ENCODE measurements at places on chromosomes 2 and 18.

- peak; percentile 55 for DNase-seq
These were observed 49.5 kb downstream of the KCNE4 start for GRCh38 chr2:223101340-223102039.

DNA sequence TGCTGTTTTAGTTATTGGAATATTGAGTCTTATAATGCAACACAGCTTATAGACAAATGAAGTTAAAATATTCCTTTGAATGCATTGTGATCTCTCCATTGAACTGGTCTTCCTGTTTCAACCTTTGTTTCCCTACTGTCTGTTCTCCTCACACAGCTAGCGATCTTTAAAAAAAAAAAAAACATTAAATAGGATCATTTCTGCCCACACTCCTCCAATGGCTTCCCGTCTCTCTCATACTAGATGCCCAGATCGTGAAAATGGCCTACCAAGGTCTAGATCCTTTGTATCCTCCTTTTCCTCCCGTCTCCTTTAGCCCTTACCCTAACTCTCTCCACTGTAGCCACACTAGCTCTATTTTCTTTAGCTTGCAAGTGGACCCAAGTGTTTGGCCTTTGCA lies 2.4 kb downstream of the FAM171B start:
- DNase-seq, result no peak

DNA sequence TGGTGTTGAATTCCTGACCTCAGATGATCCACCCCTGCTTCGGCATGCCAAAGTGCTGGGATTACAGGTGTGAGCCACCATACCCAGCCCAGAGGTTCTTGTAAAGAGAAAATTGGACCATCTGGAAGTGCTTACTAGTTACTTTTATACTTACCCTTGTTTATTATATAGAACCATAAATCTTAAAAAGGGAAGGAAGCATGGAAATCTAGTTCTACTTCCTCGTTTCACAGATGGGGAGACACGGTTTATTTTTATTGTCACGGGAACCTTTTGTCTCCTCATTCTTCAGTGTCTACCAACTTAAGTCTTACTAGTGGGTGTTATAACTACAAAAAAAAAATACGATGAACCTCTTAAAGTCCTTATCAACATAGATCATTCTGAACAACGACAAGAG lies 45.8 kb upstream of the PDK1 start:
- no peak for DNase-seq

GRCh38 chr2:881204-881918 lies 69.3 kb upstream of the SNTG2 start:
- DNase-seq, result no peak

DNA sequence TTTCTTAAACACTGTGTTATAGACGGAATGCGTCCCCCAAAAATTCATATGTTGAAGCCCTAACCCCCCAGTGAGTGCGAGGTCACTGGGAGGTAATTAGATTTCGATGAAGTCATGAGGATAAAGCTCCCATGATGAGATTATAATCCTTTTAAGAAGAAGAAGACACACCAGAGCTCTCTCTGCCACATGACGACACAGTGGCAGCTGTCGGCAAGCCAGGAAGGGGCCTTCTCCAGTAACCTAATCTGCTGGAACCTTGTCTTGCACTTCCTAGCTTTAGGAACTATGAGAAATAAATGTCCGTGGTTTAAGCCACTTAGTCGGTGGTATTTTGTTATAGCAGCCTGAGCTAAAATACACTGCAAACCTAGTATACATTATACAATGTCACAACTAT lies 12.3 kb downstream of the TMEM237 start:
- no peak for DNase-seq

- no peak for DNase-seq
These were observed 8.3 kb upstream of the DNAH7 start for GRCh38 chr2:196076778-196077568.

DNA sequence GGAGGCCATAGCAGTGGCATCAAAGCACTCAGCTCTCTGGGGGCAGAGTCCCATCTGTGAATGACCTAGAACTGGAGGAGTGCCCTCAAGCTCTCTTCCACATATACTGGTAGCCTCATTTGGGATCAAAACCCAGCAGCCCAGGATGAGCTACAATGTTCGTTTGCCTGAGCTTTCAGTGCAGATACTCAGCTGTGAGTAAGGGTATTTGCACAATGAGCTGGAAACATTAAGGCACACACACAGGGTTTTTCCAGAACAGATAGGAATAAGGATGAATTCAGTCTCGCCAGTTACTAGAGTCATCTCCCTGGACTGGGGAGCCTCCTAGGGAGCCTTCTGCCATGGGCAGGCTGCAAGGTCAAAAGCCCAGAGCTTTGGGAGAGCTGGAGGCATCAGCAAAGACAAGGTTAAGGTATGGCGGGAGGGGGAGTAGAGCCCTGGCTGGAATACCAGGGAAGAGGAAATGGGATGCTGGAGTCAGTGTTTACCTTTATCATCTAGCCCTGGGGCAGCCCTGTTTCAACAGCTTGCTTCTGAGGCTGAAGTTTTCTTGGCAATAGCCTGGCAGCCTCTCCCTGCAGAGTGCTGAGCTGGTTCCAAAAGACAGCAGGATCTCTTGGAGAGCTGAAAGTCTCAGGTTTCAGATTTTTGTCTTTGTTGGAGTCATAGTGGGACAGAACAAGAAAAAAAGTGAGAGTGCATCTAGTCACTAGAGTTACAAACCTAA lies 187.7 kb downstream of the LOXHD1 start:
- peak; percentile 77 for DNase-seq

DNA sequence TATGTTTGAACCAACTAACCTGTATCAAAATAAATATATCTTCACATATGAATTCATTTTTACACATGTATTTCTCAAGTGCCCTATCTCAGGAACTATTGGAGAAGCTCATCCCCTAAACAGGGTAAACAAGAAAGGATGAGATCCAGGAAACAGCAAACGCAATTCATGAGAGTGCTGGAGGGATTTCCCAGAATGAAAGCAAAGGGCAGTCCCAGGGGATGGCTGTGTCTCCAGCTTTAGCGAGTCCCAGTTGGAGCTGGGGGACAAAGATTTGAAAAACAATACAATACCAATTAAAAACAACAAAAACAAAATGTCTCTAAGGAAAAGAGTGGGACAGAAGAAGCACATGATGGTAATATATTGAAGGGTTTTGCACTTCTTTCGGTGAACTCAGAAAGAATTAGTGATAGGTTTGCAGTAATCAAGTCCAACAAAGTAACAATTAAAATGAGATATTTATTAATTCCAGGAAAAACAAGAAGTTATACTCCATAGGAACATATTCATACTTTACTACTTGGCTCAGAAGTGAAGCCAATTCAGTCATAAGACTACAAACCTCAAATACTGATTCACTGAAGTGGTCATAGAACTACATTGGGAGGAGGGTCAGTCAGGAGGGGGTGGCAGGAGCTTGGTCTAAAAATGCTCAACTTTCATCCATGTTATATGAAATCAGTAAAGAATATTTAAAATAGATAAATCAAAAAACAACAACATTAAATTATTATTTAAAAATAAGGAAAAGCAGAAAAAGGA lies 73.1 kb upstream of the PDE1A start:
- no peak for DNase-seq

GRCh38 chr18:27666016-27666415 lies 480.9 kb upstream of the CHST9 start:
- DNase-seq, result no peak

DNA sequence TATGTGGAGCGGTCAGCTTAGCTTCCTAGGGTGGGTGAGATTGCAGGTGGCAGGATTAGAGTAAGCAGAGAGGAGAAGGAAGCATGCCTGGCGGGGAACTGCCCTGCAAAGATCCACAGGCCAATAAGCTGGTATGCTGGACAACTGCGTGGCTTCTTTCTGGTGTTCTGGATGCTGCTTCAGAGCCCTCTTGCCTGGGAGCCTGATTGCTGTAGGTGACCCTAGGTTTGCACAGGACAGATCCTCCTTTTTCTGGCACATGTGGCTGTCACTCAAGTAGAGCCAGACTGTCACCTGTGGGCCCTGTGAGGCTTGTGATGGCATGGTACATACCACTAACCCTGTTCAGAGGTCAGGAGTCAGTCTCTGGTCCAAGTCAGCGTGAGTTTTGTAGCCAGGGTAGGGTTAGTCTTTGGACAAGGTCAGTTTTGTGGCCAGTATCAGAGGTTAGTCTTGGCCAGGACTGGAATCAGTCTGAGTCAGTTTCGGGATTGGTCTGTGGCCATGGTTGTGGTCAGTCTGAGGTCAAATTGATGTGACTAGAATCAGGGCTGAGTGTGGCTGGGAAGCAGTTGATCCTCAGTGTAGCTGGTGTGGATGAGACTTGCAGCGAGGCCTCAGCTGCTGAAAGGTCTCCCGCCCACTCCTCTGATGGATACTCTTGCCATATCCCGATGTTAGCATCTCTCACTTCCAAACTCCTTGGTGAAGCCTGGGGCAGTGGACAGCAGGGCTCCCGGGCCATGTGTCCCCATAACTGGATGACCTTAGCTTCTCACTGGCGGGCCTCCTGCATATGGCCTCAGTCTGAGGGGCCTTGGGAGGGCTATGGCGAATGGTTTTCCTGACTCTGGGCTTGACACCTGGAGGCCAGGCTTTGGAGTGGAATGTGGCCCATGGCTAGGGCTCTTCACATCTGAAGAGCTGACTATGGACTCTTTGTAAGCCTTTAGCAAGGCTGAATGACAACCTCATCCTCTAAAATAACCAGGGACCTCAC lies 260.5 kb downstream of the DYSF start:
- no peak for DNase-seq

DNA sequence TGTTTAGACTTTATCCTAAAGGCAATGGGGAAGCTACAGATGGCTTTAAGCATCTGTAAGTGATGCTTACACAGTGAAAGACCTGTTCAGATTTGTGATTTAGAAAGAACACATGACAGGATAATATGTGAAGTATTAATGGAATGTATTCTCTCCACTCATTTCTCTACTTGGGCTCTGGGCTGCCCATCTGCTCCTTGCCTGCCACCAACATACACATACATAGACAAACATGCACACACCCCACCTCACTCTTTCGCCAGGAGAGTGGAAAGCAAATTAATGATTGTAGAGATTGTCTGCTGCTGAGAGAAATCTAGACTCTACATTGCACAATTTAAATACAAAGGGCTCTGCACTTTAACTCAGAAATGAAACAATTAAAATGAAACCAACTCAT lies 61.0 kb upstream of the NFE2L2 start:
- DNase-seq, result no peak

GRCh38 chr2:113910110-113910717 lies 20.3 kb downstream of the ACTR3 start:
- DNase-seq, result no peak

DNA sequence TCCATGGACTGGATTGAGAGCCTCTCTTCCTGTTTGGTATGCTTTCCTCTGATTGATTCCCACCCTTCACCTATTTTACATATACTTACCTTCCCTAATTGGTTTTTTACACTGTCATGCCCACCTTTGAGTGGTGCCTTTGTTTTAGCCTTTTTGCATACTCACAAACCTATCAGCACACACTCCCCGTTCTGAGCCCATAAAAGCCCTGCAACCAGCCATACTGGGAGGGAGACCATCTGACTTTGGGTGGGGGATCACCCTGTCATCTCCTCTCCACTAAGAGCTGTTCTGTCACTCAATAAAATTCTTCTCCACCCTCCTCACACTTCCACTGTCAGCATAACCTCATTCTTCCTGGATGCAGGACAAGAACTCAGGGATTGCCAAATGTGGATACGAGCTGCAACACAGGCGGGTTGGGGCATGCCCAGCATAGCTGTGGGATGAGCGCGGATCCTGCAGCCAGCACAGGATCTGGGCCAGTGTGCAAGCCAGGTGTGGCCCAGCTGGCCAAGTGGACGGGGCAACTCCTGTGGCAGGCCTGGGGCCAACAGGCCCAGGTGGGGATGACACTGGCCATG lies 9.4 kb upstream of the MOB1A start:
- DNase-seq, result peak; percentile 55

- no peak for DNase-seq
These were observed 13.2 kb upstream of the SULT1C3 start for GRCh38 chr2:108226564-108226963.

DNA sequence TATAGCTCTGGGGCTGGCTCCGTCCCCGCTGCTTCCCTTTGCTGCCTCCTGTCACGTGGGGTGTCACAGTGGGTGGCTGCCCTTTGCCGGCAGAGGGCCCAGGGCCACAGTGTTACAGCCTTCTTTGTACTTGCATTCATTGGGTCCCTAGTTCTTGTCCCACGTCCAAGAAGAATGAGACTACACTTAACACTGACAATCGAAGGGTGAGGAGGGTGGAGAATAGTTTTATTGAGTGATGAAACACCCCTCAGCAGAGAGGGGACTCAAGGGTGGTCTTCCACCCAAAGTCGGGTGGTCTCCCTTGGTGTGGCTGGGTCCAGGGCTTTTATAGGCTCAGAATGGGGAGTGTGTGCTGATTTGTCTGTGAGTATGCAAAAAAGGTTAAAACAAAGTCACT lies 1.9 kb downstream of the ATG4B start:
- DNase-seq, result no peak

DNA sequence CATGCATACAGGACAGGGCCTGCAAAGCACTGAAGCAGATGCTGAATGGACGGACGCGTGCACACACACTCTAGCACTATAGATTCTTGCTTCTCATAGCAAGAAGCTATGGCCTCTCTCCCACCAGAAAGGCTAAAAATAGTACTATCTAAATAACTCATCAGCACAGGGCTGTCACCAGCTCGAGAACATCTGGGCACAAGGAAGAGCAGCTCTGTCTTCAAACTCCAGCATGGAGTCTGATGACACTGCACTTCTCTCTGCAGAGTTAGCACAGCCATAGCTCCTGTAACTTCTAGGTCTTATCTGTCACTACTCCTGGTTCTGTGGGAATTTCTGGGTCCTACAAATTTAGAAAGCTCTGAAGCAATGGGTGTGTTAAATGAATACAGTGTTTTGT lies 123.5 kb downstream of the MYO5B start:
- DNase-seq, result no peak

DNA sequence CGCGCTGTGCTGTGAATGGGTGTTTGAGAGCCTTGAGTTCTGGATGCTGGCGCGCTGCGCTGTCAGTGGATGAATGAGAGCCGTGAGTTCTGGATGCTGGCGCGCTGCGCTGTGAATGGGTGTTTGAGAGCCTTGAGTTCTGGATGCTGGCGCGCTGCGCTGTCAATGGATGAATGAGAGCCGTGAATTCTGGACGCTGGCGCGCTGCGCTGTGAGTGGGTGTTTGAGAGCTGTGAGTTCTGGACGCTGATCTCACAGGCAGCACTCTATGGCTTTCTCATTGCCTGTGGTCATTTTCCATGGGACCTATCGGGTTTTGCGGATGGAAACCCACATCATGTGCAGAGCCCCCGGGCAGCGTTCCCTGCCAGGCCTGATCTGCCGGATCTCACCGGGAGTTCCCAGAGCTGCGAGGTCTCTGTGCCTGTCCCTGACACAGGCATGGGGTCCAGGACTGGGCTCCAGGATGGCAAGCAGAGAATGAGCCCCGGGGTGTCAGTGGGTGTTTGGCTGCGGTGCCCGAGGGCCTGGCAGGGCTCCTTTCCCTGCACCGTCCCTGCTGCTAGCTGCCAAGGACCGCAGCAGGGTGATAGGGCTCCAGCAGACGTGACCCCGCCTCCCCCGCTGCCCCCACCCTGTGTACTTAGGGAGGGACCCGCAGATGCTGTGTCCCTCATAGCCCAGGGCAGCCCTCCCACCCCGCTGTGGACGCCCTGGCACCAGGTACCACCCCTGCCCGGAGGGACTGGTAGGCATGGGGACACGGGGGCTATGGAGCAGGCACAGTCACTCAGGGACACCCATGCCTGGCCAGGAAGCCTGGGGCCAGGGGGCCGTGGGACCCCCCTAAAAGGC lies 9.7 kb downstream of the PDCD1 start:
- no peak for DNase-seq

Measured in NCI-H2171 treated with DMSO at 0.1 percent for 48 hours (cell line).